ENCODE measurements at places on chromosomes 16 and 17.

- peak; percentile 56 for DNase-seq
These were observed 32.1 kb downstream of the NDE1 start for GRCh38 chr16:15682105-15682570.

DNA sequence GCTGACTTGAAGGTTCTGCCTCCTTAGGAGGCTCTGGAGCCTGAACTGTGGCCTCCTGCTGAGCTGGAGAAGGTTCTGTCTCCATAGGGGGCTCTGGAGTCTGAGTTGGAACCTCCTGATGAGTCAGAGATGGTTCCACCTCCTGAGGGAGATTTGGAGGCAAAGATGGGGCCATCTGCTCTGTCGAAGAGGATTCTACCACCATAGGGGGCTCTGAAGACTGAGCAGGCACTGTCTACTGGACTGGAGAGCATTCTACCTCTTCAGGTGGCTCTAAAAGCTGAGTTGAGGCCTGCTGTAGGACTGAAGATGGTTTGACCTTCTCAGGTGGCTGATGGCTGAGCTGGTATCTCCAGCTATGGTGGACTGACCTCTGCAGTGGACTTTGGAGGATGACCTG lies 16.2 kb downstream of the RDM1 start:
- no peak for DNase-seq

GRCh38 chr16:47888734-47889133 lies 267.1 kb downstream of the ABCC12 start:
- DNase-seq: no peak

DNA sequence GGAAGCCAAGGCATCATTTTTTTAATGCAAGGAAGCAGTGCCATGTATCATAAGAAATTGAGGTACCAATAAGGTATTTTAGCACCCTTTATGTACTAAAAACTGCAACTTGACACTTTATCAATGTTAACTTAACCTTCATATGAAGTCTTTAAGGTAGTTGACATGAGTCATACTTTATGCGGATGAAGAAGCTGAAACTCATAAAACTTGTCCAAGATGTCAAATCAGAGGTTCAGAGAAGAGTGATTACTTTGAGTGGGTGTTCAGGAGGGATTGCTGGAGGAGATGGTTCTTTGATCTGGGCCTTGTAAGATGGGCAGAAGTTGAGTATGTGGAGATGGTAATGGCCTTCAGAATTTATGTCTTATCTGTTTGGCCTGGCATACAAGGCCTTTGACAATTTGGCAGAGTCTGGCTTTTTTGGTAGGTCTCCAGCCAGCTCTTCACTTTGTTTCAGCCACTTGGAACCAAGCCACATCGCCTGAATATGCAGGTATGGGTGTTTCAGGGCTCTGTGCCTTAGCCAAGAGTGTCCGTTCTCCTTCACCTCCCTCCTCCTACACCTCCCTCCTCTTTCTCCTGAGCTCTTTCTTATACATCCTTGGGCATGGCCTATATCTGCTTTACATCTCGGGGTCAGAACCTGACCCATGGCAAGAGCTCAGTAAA lies 23.7 kb downstream of the YPEL2 start:
- no peak for DNase-seq

GRCh38 chr17:77877036-77877435 lies 81.5 kb upstream of the TNRC6C start:
- no peak for DNase-seq

GRCh38 chr16:58515871-58516767 lies 802 bp downstream of the SETD6 start:
- no peak for DNase-seq

GRCh38 chr17:38779965-38780752 lies 19.2 kb downstream of the PIP4K2B start:
- no peak for DNase-seq

- no peak for DNase-seq
These were observed 14.7 kb upstream of the ST6GALNAC1 start for GRCh38 chr17:76658242-76658662.

GRCh38 chr16:4420505-4421105 lies 4.2 kb upstream of the CORO7 start:
- DNase-seq: no peak

- no peak for DNase-seq
These were observed 10.8 kb downstream of the CASKIN2 start for GRCh38 chr17:75504347-75505151.

- DNase-seq: no peak
These were observed 224.9 kb downstream of the PRKCA start for GRCh38 chr17:66527335-66527734.

DNA sequence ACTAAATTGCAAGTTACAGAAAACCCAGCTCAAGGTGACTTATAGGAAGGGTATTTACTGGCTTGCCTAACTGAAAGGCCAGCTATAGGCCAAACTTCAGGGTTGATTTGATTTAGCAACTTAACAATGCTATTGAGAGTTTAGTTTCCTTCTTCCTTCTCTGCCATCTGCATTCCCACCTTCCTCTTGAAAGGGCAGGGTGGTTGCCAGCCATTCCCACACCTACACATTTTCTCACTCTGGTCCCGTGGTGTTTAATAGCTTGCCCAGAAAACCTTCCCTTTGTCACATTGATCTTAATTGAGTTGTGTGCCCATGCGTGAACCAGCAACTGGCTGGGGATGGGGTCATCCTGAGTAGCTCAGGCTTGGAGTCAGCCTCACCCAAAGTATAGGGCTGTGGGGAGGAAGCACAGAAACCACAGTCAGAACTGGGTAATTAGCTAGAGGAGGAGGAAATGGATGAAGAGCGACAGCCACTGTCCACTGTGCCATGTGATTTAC lies 194.7 kb downstream of the SPECC1 start:
- no peak for DNase-seq

GRCh38 chr16:71837150-71837549 lies 8.6 kb upstream of the ATXN1L start:
- DNase-seq: no peak

- no peak for DNase-seq
These were observed 107.0 kb downstream of the ZFHX3 start for GRCh38 chr16:72940886-72941285.

GRCh38 chr17:8800656-8801055 lies 1.5 kb upstream of the MFSD6L start:
- no peak for DNase-seq

DNA sequence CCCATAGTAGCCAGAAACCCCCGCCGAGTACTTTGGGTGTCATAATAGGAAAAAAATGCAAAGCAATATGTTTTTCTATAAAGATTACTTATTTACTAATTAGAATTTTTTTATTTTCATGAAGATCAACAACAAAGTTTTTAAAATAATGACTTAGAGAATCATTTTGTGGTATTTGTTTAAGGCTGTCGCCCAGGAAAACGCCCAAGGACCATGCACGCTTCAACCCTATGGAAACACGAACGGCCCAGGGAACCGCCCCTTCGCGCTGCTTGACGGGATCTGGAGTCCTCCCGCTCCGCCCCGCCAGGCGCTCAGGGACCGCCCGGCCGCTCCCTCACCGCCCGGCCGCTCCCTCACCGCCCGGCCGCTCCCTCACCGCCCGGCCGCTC lies 408 bp upstream of the KPNA2 start:
- no peak for DNase-seq

DNA sequence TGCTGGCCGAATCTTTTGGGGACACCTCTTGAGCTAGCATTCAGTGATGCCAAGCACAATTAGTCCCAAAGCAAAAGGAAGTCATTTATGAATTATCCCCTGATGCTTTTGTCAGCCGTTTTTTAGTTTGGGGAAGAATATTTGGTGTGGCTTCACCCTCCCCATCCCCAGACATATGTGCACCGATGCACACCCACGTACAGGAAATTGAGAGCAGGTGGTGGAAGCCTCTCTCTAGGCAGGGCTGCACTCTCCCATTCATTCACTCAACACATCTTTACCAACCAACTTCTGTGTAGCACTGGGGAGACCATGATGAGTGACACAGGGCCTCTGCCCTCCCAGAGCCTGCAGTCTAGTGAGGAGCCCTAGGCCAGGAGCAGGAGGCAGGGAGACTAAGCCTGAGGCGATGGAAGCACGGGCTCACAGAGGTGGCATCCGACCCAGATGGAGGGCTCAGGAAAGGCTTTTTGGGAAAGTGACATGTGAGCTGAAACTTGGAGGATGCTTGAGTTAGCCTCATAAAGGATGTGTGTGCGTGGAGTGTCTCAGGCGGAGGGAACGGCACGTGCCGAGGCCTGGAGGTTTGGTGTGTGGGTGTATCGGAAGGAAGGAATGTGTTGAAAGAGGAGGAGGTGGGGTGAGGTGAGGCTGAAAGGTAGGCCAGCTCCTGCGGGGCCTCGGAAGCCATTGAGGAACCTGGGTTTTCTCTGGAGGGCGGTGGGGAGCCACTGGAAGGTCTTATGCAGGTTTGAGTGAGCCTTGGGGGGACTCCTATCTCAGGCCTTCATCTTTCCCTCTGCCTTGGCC lies 43.8 kb downstream of the PSME3IP1 start:
- no peak for DNase-seq

DNA sequence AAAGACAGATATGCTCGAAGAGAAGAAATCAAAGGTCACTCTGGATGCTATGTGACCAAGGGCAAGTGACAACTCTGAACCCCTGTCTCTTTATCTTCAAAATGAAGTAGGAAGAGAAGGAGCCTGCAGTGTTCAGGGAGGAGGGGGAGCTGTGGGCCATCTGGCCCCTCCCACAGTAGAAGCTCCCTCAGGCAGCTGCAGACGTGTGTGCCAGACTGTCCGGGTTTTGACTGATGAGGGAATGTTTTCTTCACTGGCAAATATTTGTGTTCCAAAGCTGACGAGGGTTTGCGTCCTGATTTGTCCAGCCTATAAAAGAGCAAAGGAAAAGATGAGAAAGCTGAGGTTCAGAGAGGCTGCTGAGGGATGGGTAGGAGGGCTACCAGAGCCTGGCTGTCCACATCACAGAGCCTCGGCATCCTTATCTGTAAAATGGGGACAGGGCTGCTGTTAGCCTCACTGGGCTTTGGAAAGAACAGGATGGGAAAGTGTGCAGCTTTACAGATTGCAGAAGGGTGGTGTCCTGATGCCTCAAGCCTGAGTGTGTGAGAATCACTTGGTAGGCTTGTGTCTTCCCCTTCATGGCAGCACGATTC lies 1.8 kb upstream of the GINS2 start:
- DNase-seq: no peak

DNA sequence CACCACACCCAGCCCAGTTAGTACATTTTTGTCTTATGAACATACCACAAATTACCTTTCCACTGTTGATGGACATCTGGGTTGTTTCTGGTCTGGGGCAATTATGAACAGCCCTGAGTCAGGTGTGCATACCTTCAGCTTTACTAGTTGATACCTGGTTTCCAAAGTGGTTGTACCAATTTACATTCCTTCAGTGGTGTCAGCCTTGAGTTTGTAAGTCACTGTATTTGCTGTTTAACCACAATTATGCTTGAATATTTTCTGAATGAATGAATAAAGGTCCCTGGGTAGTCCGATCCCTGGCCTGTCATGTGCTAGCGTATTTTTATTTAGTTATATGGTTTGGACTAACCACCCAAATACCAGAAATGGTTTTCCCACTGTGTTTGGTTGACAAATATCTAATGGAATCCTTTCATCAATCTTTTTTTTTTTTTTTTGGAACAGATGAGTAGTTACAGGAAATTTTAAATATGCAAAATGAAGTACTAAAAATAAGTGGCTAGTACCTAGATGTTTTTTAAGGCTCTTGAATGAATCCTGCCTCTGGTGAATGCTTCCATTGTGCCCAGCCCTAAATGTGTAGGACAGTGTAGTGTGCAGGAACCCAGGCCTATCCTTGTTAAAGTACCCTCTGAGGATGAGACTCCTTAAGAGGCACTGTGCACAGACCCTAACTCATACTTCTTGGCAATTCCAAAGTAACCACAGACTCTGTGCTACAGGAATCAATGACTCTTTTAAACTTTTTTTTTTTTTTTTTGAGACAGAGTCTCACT lies 3.7 kb downstream of the DUSP14 start:
- peak; percentile 97 for DNase-seq

- DNase-seq: peak; percentile 91
These were observed 16.7 kb downstream of the SOCS3 start for GRCh38 chr17:78343187-78343542.

DNA sequence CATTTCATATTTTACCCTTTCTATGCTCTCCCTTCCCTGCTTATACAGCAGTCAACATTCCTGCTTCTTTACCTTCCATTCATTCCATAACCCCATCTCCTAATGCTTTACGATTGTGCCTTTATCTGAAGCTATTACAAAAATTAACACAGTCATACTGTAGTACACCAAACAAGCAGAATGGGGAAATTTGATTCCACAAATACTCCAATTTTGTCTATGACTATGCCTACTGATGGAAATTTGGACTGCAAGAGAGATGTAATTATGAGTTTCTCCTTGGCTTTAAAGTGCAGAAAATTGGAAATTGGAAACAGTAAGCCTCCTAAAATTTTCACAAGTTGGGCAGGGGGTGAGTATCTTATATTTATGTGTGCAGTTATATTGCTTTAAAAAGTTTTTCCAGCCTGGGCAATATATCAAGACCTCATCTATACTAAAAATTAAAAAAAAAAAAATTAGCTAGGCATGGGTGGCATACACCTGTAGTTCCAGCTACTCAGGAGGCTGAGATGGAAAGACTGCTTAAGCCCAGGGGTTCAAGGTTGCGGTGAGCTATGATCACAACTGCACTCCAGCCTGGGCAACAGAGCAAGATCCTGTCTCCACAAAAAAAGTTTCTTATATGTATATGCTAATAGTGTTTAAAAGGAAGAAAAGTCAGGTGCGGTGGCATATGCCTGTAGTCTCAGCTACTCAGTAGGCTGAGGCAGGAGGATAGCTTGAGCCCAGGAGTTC lies 3.0 kb downstream of the APPBP2 start:
- DNase-seq: no peak

- peak; percentile 99 for DNase-seq
These were observed 7.2 kb upstream of the PDP2 start for GRCh38 chr16:66872943-66873684.

GRCh38 chr16:23148513-23149266 lies 562 bp downstream of the USP31 start:
- DNase-seq: peak; percentile 36

- DNase-seq: no peak
These were observed 1.4 kb upstream of the ST6GALNAC1 start for GRCh38 chr17:76644995-76645394.

- DNase-seq: peak; percentile 34
These were observed 129.8 kb upstream of the RCVRN start for GRCh38 chr17:10034719-10035475.

GRCh38 chr17:50640686-50641351 lies 6.1 kb downstream of the ABCC3 start:
- DNase-seq: peak; percentile 24

Measured in fibroblast of upper back skin (primary cell).